ENCODE measurements at places on chromosomes 6 and 20.

DNA sequence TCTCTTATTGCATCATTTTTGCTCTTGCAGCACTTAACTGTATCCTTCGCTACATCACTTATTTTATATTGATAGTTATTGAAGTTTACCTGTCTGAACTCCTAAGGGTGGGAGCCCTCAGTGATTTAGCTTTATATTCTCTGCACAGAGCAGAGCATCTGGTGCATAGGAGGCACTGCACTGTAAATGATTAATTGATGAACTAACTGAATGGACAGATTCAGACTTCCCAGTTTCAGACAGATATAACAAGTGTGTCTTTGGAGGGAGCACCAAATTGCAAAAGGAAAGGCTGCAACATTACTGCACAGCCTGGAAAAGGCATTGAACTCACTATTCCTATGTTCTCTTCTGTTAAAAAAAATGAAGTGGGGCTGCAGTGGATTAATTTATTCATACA lies 160.3 kb downstream of the EDN1 start:
- DNase-seq: no peak

GRCh38 chr6:129871221-129871620 lies 10.1 kb upstream of the TMEM244 start:
- DNase-seq: no peak

- no peak for DNase-seq
Observed at GRCh38 chr6:37717836-37718251, 20.2 kb upstream of the MDGA1 start.

GRCh38 chr20:48826883-48827771 lies 672 bp downstream of the PREX1 start:
- DNase-seq: no peak

GRCh38 chr6:48037946-48038345 lies 73.1 kb downstream of the PTCHD4 start:
- DNase-seq: no peak

GRCh38 chr6:143007646-143008045 lies 53.0 kb upstream of the AIG1 start:
- no peak for DNase-seq

DNA sequence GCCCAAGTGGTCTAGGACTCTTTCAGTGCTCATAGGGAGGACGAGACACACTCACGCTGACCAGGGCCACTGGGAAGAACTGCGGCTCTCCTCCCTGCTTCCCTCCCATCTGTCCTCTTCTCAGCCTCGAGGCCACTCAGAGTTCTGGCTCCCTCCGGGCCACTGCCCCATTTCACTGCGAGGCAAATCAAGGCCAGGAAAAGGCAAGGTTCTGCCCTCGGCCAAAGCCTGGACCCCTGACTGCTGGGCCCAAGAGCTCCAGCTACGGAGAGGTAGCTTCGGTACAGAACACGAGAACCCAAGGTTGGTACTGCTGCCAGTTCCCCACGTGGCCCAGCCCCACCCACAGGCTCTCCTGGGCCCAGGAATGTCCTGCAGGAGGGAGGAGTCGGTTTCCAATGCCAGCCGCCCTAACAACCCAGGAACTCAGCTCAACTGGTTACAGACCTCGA lies 14.7 kb downstream of the PI16 start:
- DNase-seq: no peak

- no peak for DNase-seq
Observed at GRCh38 chr20:46946181-46946624, 51.6 kb downstream of the EYA2 start.

GRCh38 chr6:17292600-17293133 lies 11.5 kb downstream of the RBM24 start:
- DNase-seq: no peak

DNA sequence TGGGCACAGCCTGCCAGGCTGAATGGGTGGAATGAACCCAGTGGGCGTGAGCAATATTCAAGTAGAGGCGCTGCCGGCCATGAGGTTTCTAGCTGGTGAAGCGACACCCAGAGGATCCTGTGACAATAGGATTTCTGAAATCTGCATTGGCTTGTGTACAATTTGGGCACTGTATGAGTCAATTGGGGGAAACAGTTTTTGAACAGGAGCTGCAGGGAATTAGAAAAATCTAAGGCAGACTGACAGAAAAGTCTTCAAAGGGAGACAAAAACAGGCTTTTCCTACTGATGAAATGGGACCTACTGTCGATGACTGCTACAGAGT lies 148.8 kb upstream of the PROKR2 start:
- DNase-seq: no peak

- no peak for DNase-seq
Observed at GRCh38 chr20:25085756-25086495, 4.0 kb upstream of the VSX1 start.

DNA sequence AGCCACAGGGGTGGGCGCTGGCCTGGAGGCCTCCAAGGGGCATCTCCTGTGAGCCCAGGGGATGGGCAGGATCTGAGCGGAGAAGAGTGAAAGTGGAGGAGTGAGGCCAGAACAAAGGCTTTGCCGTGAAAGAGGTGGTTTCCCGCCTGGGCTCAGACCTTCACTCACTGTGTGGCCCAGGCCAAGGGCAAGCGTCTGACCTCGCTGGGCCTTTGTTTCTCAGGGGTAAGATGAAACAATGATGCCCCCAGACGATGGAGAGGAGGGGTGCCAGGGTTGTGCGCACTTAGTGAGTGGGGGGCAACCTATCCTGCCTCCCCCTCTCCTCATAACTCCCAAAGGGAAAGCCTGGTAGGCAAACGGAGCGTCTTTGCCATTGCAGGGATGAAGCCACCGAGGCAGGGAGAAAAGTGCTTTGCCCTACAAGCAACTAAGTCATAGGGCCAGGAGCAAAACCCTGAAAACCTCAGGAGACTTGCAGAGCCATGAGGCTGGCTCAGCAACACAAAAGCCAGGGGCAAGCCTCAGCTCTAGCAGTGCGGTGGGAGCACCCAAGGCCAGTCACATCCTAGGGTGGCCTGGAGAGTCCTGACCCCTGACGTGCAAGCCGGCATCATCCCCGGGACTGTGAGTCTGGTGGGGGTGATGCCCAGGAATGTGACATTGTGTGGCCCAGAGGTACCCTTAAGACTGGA lies 897 bp upstream of the STMN3 start:
- DNase-seq: no peak

DNA sequence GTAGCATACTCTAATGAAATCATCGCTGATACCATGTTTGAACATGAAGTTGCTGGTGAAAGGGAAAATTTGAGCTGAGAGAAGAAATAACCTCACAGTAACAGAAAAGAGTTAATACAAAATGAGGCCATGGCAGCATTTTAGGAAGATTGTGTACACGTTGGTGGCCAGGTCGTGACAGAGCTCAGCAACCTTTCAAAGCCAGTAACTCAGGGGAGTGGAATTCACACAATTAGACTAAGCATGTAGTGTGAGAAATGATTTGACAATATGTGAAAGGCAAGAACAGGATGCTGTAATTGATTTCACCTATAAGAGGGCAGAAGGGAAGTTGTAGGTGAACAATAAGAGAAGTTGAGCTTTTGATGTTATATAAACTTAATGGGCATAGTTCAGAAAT lies 246.3 kb downstream of the OGFRL1 start:
- DNase-seq: no peak

DNA sequence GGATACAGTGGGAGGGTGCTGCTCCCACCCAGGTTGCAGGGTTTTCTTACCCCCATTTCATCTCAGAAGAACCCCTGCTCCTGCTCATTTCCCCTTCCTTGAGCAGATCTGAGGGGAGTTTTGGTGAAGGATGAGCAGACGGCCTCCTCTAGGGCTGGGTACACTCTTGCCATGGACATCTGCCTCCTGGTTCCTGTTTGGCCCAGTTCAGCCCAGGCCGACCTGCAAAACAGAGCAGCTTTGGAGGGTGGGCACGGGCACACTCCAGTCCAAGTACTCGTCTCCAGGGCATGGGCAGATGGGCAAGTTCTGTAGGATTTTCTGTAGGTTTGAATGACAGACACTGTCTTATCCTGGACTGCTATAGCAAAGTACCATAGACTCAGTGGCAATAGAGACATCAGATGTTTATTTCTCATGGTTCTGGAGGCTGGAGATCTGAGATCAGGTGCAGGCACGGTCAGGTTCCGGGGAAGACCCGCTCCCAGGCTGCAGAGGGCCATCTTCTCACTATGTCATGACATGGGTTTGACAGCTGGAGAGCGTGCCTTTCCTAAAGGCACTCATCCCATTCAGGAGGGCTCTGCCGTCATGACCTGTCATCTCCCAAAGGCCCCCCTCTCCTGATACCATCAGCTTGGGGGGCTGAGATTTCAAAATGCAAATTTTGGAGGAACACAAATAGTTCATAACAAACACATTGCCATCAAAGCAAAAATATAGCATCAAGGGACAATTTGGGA lies 6.2 kb downstream of the NPBWR2 start:
- DNase-seq: no peak

- DNase-seq: no peak
Observed at GRCh38 chr20:45110301-45110700, 4.7 kb downstream of the WFDC5 start.

GRCh38 chr6:16723826-16724225 lies 37.4 kb downstream of the ATXN1 start:
- DNase-seq: no peak

DNA sequence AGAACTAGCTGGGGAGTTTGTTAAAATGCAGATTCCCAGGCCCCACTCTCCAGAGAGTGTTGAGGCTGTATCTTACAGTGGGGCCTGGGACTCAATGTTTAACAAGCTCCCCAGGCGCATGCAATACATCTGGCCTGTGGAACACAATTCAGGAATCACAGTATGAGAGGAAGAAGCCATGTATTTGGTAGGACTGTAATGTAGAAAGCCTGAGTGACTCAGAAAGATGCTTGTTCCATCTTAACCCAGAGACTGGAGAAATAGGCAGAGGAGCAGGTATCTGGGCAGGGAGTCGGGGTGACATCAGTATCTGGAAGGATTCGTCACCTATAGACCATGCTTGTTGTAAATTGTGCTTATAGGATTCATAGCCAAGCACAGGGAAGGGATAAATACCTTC lies 90.5 kb downstream of the UNC5CL start:
- no peak for DNase-seq

DNA sequence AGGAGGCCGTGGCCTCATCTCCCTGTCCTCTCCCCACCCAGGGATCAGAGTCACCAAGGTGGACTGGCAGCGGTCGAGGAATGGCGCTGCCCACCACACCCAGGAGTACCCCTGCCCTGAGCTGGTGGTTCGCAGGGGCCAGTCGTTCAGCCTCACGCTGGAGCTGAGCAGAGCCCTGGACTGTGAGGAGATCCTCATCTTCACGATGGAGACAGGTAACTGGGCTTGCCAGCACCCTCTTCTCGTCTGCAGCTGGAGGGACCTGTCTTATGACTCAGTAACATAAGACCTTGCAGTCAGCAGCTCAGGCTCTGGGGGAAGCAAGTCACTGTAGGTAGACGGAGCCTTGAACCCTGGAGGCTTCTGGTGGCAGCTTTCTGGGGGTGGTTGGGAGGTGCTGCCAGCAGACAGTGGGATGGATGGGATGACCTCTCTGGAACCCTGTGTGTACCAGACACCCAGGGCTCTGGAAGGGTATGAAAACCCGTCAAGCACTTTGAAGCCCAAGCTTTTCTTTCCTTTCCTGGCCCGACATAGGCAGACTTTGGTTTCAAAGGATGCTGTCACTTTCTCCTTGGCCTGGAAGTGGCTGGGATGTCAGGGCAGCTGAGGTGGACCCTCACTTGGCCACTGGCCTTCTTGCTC lies 13.8 kb downstream of the TGM6 start:
- no peak for DNase-seq

DNA sequence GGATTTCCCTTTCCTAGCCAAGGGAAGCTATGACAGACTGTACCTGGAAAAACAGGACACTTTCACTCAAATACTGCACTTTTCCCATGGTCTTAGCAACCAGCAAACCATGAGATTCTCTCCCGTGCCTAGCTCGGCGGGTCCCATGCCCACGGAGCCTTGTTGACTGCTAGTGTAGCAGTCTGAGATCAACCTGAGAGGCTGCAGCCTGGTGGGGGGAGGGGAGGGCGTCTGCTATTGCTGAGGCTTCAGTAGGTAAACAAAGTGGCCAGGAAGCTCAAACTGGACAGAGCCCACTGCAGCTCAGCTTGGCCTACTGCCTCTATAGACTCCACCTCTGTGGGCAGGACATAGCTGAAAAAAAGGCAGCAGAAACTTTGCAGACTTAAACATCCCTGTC lies 61.8 kb downstream of the EPM2A start:
- DNase-seq: no peak

- no peak for DNase-seq
Observed at GRCh38 chr6:159904497-159904911, 13.7 kb downstream of the MAS1 start.

DNA sequence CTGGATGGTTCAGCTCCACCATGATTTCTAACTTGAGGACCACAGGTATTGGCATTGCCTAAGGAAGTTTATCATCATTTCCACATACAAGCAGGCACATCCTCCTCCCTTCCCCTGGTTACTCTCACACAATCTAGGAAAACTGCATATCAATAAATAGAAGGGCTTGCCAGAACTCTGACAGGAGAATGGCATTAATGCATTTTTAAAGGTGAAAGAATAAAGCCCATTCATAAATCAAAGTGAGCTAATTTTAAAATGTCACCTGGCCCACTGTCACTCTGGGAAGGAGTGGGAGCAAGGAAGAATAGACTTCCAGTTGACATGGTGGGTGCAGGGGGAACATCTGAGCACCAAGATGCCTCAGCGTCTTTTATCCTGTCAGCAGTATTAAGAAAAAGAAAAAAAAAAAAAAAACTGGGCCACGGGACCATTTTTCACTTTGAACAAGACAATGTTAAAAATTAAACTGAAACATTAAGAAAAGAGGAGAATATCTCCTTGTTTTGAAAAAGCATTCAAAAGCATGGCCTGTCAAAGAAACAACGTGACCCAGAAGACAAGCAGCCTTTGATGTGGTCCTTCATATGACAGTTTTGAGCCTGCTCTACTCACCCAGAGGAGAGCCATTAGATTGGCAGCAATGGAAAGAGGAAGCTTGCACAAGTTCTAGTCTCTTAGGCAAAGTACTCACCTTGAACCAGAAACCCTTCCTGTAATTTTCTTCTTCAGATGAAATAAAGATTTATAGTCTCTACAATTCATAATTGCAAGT lies 39.3 kb upstream of the SMLR1 start:
- DNase-seq: no peak

- no peak for DNase-seq
Observed at GRCh38 chr6:6728169-6728941, 139.8 kb downstream of the LY86 start.

DNA sequence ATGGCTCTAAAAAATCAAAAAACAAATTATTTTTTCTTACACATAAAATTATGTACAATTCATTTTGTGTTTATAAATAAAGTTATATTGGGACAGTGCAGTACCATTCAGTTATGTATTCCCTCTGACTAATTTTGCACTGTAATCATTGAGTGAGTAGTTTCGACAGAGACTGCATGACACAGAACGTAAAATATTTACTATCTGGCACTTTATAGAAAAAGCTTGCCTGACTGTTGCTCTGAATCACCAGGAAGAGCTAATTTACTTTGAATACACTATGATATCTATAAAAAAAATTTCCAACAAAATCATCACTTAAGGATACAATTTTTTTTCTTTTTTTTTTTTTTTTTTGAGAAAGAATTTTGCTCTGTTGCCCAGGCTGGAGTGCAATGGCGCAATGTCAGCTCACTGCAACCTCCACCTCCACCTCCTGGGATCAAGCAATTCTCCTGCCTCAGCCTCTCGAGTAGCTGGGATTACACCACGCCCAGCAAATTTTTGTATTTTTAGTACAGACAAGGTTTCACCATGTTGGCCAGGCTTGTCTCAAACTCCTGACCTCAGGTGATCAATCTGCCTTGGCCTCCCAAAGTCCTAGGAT lies 11.0 kb upstream of the KHDC1L start:
- no peak for DNase-seq
